ENCODE measurements at places on chromosomes 6 and 20. TPM values are rescaled to one million over a fixed set of nuclear protein-coding genes. Genes with fewer than 3 reads are reported as not detected.

DNA sequence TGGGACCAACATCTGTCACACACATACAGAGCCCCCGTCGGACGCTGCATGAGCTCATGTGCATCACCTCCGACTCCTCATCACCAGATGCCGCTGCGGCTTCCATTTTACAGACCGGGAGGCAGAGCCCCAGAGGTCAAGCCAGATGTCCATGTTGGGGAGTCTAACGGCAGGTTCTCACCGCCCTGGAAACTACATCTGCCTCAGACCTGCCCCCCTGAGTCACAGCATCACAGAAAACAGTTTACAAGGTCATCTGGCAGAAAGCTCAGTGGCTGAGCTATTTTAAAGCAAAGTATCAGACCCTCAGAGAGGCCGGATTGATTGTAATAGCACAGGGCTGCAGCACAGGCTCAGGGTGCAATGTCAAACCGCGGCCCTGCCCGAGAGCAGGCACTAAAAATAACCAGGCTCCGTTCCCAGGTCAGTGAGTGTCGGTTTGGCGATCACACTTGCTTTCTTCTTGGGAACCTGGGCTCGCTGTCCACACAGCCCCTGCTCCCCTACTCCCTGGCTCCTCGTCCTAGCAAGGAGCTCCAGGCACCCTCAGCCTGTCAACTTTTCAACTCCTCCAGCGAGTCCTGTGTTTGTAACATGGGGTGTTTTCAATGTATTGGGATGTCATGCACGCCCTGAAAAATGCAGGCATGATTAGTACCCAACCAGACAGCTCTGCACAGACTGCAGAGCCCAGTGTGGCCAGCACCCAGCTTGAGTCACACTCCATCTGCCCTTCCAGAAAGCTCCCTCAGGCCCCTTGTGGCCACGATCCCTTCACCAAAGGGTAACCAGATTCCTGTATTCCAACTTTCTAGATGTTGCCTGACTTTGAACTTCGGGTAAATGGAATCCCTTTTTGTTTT is 264.5 kb downstream of the CDH4 start:
- H3K27ac ChIP-seq = no peak overlapping the region
- no peak for DNase-seq
- H3K4me3 ChIP-seq = no peak overlapping the region
- peaks cover 7% of the 10 kb centered on the region for H3K4me1 ChIP-seq
- no peaks in the 10 kb centered on the region for H3K27me3 ChIP-seq

DNA sequence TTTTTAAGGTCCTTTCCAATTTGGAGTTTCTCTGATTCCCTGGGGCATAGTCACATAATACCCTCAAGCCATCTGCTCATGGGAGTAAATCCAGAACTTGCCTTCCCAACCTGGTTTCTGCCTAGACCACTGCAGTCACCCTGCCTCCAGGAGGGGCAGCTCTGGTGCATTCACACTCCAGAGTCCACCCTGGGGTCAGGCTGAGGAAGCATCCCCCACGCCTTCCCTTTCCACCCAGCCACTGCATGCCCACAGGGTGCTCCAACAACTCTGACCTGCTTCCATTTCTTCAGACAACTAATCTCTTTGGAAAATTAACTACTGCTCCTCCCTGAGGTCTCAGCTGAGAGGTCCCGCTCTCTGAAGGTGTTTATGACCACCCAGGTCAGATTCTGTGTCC is 211.4 kb upstream of the RIN2 start:
- DNase-seq = no peak
- H3K27me3 ChIP-seq = no peaks in the 10 kb centered on the region
- H3K27ac ChIP-seq = no peak overlapping the region
- no peaks in the 10 kb centered on the region for H3K36me3 ChIP-seq
- peaks cover 3% of the 10 kb centered on the region for H3K4me1 ChIP-seq
- no peak overlapping the region for H3K4me3 ChIP-seq

DNA sequence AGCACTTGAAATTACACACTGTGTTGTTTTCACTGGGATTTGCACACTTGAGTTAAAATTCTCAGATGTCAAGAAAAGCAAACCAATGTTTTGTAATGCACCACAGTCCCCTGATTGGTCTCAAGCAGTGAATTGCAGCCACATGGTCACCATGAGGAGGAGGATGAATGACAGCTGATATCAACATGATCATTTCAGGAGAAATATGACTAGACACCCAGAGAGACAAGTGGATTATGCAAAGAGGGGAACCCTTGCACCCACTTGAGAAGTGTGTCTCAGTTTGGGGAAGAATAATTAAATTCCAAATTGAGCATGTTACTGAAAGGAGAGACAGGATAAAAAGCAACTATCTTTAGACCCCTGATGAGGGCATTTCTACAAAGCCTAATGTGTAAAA is 69.3 kb downstream of the UST start:
- no peak overlapping the region for H3K4me3 ChIP-seq
- H3K27ac ChIP-seq = no peak overlapping the region
- no peaks in the 10 kb centered on the region for H3K4me1 ChIP-seq
- DNase-seq = no peak
- no peaks in the 10 kb centered on the region for H3K27me3 ChIP-seq

DNA sequence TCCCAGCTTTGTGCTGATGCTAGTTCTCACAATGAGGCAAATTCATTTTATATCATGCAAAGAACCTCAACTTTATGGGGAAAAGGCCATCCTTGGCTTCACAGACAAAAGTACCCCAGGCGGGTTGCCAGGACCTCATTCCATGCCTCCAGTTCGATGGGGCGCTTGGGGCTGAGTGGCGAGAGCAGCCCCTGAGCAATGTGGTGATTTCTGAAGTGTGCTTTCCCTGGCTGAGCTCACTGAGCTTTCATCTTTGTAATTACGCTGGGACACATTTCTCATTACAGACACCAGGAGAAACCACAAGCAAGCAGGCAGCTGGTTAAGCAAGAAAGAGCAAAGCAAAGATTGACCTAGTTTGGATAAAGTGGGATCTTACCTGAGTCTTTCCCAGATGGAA is 301.5 kb upstream of the CDH4 start:
- H3K27ac ChIP-seq = no peak overlapping the region
- DNase-seq = no peak
- no peaks in the 10 kb centered on the region for H3K27me3 ChIP-seq
- H3K36me3 ChIP-seq = no peaks in the 10 kb centered on the region
- H3K4me3 ChIP-seq = no peak overlapping the region

- no peaks in the 10 kb centered on the region for H3K4me1 ChIP-seq
- no peak overlapping the region for H3K4me3 ChIP-seq
- no peaks in the 10 kb centered on the region for H3K27me3 ChIP-seq
- DNase-seq = no peak
Measured at GRCh38 chr20:51659491-51660050, 108.6 kb downstream of the ATP9A start.

- H3K4me1 ChIP-seq = peaks cover 10% of the 10 kb centered on the region
- H3K36me3 ChIP-seq = no peaks in the 10 kb centered on the region
- peak overlapping the region; percentile 49 for H3K27ac ChIP-seq
- no peak for DNase-seq
Measured at GRCh38 chr6:42030585-42031506, 19.5 kb upstream of the TAF8 start.

DNA sequence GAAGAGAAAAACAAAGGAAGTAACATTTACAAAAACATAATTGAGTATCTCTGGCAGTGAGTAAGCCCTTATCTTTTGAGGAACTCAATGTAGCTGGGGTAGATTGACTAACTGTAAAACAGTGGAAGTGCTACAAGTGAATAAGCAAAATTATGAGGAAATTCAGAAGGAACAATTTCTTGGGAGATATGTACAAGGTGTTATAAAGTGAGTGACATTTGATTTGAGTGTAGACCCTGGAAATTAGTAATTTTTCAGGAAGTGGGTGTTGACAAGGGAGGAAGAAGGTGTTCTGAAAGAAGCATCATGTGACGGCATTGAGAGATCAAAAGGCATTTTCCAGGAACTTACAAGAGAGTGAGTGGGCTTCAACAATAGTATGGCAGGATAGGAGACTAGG is 22.2 kb downstream of the XRN2 start:
- H3K27ac ChIP-seq = no peak overlapping the region
- no peak overlapping the region for H3K4me3 ChIP-seq
- H3K4me1 ChIP-seq = peaks cover 31% of the 10 kb centered on the region
- H3K27me3 ChIP-seq = no peaks in the 10 kb centered on the region
- DNase-seq = no peak
- no peaks in the 10 kb centered on the region for H3K36me3 ChIP-seq

Gene PROCR
- total RNA-seq = 7.8 TPM
